ENCODE measurements at places on chromosomes 4 and X. TPM values are rescaled to one million over a fixed set of nuclear protein-coding genes. Genes with fewer than 3 reads are reported as not detected.

GRCh38 chr4:99099311-99099710 lies 10.7 kb upstream of the ADH5 start:
- H3K4me3 ChIP-seq = no peak overlapping the region
- no peaks in the 10 kb centered on the region for H3K4me1 ChIP-seq
- H3K27me3 ChIP-seq = peaks cover 2% of the 10 kb centered on the region
- H3K27ac ChIP-seq = no peak overlapping the region
- peaks cover 20% of the 10 kb centered on the region for H3K36me3 ChIP-seq

GRCh38 chr4:2077537-2078460 lies 18.7 kb downstream of the NAT8L start:
- H3K36me3 ChIP-seq = no peaks in the 10 kb centered on the region
- no peak overlapping the region for H3K4me3 ChIP-seq
- H3K27me3 ChIP-seq = no peaks in the 10 kb centered on the region
- no peaks in the 10 kb centered on the region for H3K4me1 ChIP-seq
- H3K27ac ChIP-seq = no peak overlapping the region

DNA sequence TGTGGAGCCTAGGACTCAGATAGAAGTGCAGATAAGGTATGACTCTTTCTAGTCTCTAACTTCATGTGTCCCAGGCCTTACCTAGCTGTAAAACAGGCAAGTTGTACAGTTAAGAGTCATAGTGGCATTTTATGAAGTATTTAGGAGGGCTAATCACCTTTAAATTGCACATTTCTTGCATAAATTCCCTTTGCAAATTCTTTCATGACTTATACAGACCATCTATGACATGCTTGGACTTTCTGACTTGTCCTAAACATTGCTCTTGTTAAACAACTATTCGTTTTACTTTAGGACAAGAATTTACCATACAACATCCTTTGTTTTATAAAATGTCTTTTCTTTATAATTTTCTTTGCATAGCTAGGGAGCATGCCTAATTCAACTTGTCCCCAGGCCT lies 7.8 kb upstream of the RRAGB start:
- H3K4me1 ChIP-seq = no peaks in the 10 kb centered on the region
- DNase-seq = no peak
- H3K36me3 ChIP-seq = peaks cover 9% of the 10 kb centered on the region
- H3K4me3 ChIP-seq = no peak overlapping the region
- no peak overlapping the region for H3K27ac ChIP-seq
- H3K27me3 ChIP-seq = peaks cover 11% of the 10 kb centered on the region

GRCh38 chrX:132956421-132957210 lies 1.8 kb downstream of the HS6ST2 start:
- DNase-seq = peak; percentile 19
- H3K4me3 ChIP-seq = peak overlapping the region; percentile 82
- H3K27ac ChIP-seq = no peak overlapping the region

DNA sequence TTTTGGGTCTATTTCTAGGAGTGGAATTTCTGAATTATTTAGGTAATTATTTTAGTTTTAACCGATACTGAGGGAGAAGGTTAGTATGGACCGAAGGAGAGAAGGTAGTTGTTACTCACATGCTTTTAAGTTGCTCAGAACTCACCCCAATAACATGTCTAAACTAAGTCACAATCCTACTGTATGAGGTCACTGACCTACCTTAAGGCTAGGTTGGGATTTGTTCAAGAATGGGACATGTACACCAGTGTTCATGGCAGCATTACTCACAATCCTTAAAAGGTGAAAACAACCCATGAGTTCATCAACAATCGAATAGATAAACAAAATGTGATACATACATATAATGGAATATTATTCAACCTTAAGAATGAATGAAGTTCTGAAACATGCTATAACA lies 90.5 kb downstream of the MSN start:
- no peaks in the 10 kb centered on the region for H3K36me3 ChIP-seq
- no peak overlapping the region for H3K4me3 ChIP-seq

GRCh38 chrX:124736553-124737270 lies 390.3 kb downstream of the SH2D1A start:
- peak overlapping the region; percentile 45 for H3K4me3 ChIP-seq
- H3K27ac ChIP-seq = peak overlapping the region; percentile 96
- H3K27me3 ChIP-seq = no peaks in the 10 kb centered on the region
- no peaks in the 10 kb centered on the region for H3K36me3 ChIP-seq

DNA sequence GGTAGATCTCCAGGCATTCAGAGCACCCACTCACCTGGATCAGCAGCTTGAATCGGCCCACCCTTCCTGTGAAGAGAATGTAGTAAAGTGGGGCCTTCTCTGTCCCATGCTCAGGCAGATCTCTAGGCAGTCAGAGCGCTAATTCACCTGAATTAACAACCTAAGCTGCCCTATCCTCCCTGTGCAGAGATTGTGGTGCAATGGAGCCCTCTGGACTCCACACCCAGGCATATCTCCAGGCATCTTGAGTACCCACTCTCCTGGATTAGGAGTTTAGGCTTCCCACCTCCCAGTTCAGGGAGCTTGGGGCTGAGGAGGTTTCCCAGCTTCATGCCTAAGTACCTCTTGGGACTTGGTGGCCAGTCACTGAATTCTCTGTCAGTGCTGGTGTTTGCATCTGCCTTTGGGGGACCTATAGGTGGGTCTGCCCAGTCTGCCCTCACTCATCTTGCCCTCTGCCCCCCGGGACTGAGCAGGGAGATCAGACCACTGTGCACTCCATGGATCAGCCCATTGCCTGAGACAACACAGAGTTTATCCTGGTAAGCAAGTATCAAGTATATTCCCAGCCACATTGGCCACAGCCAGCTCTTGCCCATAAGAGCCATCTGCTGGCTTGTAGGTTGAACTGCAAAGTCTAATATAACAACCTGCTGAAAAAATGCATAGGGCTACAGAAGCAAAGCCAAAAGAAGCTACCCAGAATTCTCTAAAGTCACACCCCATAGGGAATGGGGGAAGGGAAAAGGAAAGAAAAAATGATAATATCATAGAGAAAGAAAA lies 372.9 kb downstream of the KLHL13 start:
- H3K27ac ChIP-seq = no peak overlapping the region
- H3K36me3 ChIP-seq = no peaks in the 10 kb centered on the region
- DNase-seq = no peak
- no peaks in the 10 kb centered on the region for H3K27me3 ChIP-seq

- no peaks in the 10 kb centered on the region for H3K4me1 ChIP-seq
- no peak for DNase-seq
- H3K27ac ChIP-seq = no peak overlapping the region
- H3K4me3 ChIP-seq = no peak overlapping the region
- H3K36me3 ChIP-seq = no peaks in the 10 kb centered on the region
- H3K27me3 ChIP-seq = no peaks in the 10 kb centered on the region
Measured at GRCh38 chrX:148928811-148929210, 428.4 kb downstream of the AFF2 start.

DNA sequence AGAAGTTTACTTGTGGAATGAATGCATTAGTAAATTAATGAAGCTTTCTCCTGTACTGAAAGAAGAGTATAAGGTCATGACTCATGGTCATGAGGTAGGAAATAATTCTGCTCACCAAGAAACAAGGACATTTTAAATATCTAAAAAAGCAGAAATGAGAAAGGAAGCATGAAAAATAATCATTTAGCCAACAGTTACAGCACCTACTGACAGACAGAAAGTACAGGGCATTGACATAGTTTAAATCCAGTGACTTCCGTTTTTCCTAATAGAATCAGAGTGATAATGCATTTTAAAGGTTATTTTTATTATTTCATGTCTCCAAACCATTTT lies 30.5 kb upstream of the ACSL1 start:
- H3K4me3 ChIP-seq = no peak overlapping the region
- no peak overlapping the region for H3K27ac ChIP-seq
- DNase-seq = no peak
- H3K27me3 ChIP-seq = no peaks in the 10 kb centered on the region
- peaks cover 6% of the 10 kb centered on the region for H3K4me1 ChIP-seq

GRCh38 chr4:98528882-98529281 lies 129.5 kb downstream of the TSPAN5 start:
- peaks cover 15% of the 10 kb centered on the region for H3K4me1 ChIP-seq
- DNase-seq = no peak
- H3K27me3 ChIP-seq = no peaks in the 10 kb centered on the region
- H3K36me3 ChIP-seq = no peaks in the 10 kb centered on the region

GRCh38 chr4:107951551-107951950 lies 20.2 kb downstream of the CYP2U1 start:
- H3K27ac ChIP-seq = no peak overlapping the region
- H3K4me3 ChIP-seq = no peak overlapping the region
- H3K4me1 ChIP-seq = no peaks in the 10 kb centered on the region

DNA sequence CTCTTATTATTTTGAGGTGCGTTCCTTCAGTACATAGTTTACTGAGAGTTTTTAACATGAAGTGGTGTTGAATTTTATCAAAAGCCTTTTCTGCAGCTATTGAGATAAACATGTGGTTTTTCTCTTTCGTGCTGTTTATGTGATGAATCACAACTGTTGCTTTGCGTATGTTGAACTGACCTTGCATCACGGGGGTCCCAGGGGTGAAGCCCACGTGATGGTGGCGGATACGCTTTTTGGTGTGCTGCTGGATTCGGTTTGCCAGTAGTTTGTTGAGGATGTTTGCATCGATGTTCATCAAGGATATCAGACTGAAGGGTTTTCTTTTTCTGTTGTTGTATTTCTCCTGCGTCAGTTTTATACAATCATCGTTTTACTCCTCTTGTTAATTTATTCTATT lies 4.6 kb upstream of the H2BW1 start:
- no peak overlapping the region for H3K27ac ChIP-seq
- DNase-seq = no peak
- H3K27me3 ChIP-seq = no peaks in the 10 kb centered on the region
- no peak overlapping the region for H3K4me3 ChIP-seq
- no peaks in the 10 kb centered on the region for H3K4me1 ChIP-seq
- H3K36me3 ChIP-seq = no peaks in the 10 kb centered on the region

DNA sequence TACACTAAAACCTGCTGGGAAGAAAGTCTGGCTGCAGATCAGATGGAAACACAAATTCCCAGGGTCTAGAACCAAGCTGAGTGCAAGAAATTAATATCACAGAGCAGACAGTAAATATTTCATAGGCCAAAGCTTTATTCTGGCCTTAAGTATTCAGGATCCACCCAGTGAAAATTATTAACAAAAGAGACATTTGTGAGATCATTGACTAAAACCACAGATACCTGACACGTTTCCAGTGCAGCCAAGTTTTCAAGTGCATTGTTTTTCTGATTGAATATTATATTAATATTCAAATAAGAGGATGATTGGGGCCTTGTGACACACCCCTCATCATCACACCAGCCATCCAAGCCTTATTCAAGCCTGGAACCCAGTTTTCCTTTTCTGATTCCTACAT lies 10.3 kb downstream of the ELOVL6 start:
- peak overlapping the region; percentile 69 for H3K27ac ChIP-seq
- H3K27me3 ChIP-seq = no peaks in the 10 kb centered on the region
- DNase-seq = no peak
- H3K4me1 ChIP-seq = peaks cover 45% of the 10 kb centered on the region
- peaks cover 23% of the 10 kb centered on the region for H3K36me3 ChIP-seq

- DNase-seq = no peak
- no peaks in the 10 kb centered on the region for H3K27me3 ChIP-seq
- no peak overlapping the region for H3K27ac ChIP-seq
- no peaks in the 10 kb centered on the region for H3K4me1 ChIP-seq
- no peaks in the 10 kb centered on the region for H3K36me3 ChIP-seq
- H3K4me3 ChIP-seq = no peak overlapping the region
Measured at GRCh38 chr4:71377561-71377960, 38.7 kb downstream of the SLC4A4 start.

DNA sequence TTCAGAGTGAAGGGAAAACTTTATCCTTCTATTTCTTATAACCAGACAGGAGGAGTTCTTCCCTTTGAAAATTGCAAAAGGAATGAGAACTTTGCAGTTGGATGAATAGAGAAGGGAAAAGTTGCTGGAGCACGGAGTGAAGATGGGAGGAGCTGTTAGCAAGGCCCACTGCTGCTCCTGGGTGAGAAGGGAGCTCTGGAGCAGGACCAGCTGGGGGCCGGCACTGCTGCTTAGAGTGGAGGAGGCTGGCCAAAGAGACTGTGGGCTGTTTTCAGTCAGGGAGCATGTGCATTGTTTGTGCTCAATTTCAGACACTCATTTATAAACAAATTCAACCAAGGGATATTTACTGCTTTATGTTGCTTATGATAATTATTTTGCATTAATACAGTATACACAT lies 164.2 kb downstream of the STIM2 start:
- no peak overlapping the region for H3K4me3 ChIP-seq
- peak; percentile 23 for DNase-seq
- no peaks in the 10 kb centered on the region for H3K36me3 ChIP-seq
- no peaks in the 10 kb centered on the region for H3K27me3 ChIP-seq
- H3K4me1 ChIP-seq = peaks cover 9% of the 10 kb centered on the region

GRCh38 chr4:121177246-121178137 lies 13.4 kb upstream of the TNIP3 start:
- no peak overlapping the region for H3K4me3 ChIP-seq
- no peak for DNase-seq
- H3K27ac ChIP-seq = no peak overlapping the region
- no peaks in the 10 kb centered on the region for H3K27me3 ChIP-seq

GRCh38 chr4:182062458-182062857 lies 180.7 kb upstream of the TENM3 start:
- H3K4me3 ChIP-seq = no peak overlapping the region
- H3K27me3 ChIP-seq = no peaks in the 10 kb centered on the region
- peaks cover 33% of the 10 kb centered on the region for H3K4me1 ChIP-seq
- H3K27ac ChIP-seq = peak overlapping the region; percentile 60

- DNase-seq = no peak
- H3K27me3 ChIP-seq = no peaks in the 10 kb centered on the region
- H3K4me3 ChIP-seq = no peak overlapping the region
- H3K36me3 ChIP-seq = no peaks in the 10 kb centered on the region
- H3K27ac ChIP-seq = no peak overlapping the region
Measured at GRCh38 chr4:54914781-54915180, 210.6 kb downstream of the KDR start.

DNA sequence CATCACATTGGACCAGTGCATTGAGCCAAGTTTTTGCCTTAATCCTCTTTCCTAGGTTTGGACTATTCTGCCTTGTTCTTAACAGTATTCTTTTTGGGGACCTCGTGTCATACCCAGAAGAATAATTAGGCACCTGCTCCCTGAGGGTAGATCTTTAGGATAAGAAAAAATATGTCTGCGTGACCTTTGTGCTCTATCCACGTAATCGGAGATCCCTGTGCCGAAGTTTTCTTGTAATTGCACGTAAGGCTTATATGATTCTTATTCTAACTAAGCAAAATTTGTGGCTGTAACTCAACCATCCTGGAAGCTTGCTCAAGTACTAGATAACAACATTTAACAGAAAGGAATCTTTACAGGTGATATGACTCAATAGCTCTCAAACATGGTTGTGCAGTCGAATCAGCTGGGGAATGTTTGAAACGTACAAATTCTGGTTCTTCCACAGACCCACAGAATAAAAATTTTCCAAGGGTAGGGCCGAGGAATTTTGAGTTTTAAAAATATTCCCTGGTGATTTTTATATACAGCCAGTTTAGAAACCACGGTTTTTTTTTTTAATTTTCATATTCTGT lies 344.3 kb downstream of the GBA3 start:
- no peak overlapping the region for H3K4me3 ChIP-seq
- no peak overlapping the region for H3K27ac ChIP-seq
- no peak for DNase-seq

The PAGE5 gene
- total RNA-seq = not detected

The ARHGAP36 gene
- 0.09 TPM for total RNA-seq

The TRIM75 gene
- total RNA-seq = not detected

The CCKAR gene
- total RNA-seq = not detected

The SSX4 gene
- total RNA-seq = 0.17 TPM

The CWH43 gene
- total RNA-seq = not detected

The ARL13A gene
- not detected for total RNA-seq

The PLAC1 gene
- total RNA-seq = 0.27 TPM

The HTT gene
- total RNA-seq = 71.4 TPM

The MAGEB10 gene
- total RNA-seq = not detected

The STAP1 gene
- total RNA-seq = not detected

The GLOD5 gene
- total RNA-seq = 0.27 TPM

The TGIF2LX gene
- total RNA-seq = not detected

The PRKG2 gene
- total RNA-seq = 3.6 TPM

The MAOA gene
- 7.6 TPM for total RNA-seq

The SOWAHD gene
- total RNA-seq = 3.6 TPM

The PABPC1L2A gene
- total RNA-seq = 0.83 TPM

The CDK16 gene
- total RNA-seq = 130 TPM

Measured in WTC11 (cell line).